Thoracic aorta (tissue), 2 donors: ENCODE measurements at places on chromosomes 1 and 21. TPM values are rescaled to one million over a fixed set of nuclear protein-coding genes. Genes with fewer than 3 reads are reported as not detected.

- no peak for DNase-seq
Measured at GRCh38 chr1:207316622-207317391, 4.7 kb upstream of the CD55 start.

- no peak for DNase-seq
Measured at GRCh38 chr1:201017828-201018163, 5.7 kb downstream of the KIF21B start.

OR10X1 gene
- total RNA-seq = not detected

RASSF5 gene
- 22.8 TPM for total RNA-seq

GRCh38 chr1:180402001-180402400, 100.4 kb downstream of the ACBD6 start:
- no peak for DNase-seq

TRAF3IP3 gene
- 3.3 TPM for total RNA-seq
